ENCODE measurements at places on chromosomes 13 and 19.

DNA sequence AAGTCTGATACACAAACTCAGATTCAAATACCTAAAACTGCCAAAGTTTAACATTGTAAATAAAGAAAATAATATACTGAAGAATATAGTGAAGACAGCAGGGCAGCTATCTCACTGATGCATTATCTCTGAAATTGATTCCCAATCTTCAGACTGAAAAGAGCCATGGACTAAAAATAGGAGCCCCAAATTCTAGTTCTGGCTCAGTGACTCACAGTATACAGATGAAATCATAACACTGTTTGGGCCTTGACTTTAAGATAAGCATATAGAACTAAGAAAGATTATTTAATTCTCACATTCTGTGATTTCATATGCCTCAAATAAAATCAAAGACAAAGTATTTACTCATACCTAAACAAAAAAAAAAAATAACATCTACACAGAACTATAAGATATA is 53.9 kb downstream of the RBM26 start:
- no peak for DNase-seq

GRCh38 chr13:60583911-60584753 is 187.1 kb downstream of the TDRD3 start:
- DNase-seq: no peak

DNA sequence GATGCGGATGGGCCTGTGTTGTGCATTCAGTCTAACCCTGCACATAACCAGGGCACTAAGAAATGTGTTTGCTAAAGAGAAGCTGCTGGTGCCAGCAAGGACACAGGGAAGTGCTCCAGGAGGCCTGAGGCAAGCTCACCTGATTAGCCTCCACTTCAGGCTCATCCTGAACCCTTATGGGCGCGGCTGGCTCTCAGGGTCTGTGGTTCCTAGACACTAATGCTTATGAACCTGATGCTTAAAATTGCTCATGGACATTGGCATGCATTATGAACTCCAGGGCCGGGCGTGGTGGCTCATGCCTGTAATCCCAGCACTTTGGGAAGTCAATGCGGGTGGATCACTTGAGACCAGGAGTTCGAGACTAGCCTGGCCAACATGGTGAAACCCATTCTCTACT is 34.3 kb downstream of the SERP2 start:
- DNase-seq: no peak

DNA sequence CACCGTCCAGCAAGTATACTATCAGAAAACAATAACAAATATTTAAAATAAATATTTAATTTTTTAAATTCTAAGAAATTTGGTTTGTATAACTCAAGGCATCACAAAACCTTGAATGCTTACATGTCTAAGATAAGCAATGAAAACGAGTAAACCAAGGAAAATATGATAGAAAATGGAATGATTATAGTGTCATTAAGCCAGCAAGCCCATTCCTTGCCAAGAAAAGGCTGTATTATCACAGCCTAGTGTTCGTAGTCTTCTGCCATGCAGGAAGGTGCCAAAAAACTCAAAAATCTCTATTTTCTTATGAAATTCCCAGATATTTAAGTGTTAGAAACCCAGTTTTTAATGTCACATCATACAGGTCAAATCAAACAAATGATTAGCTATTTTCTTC is 136.4 kb downstream of the STOML3 start:
- DNase-seq: no peak

DNA sequence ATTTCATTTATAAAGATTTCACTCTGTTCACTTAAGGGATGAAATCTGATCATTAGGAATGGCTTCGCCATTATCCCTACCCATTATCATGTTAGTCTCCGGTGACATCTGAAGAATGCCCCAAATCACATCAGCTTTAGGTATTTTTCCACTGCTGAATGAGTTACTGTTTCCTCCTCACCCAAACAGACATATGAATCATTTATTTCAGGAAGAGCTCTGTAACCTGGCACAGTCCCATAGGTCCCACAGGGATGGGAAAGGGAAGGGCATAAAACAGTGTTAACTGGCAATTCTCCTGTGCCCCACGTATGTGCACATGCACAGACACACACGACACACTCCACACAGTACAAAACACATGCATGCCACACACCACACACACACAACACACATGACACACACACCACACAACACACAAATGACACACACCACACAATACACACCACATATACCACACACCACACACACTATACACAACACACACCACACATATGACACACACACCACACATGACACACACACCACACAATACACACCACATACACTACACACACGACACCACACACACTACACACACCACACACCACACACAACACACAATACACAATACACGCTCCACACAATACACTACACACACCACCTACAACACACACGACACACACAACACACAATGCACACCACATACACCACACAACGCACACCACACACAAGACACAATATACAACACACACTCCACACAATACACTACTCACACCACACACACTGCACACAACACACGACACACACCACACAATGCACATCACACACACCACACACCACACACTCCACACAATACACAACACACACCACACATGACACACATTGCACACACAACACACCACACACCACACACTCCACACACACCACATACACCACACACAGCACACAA is 15.4 kb downstream of the TMEM255B start:
- no peak for DNase-seq

GRCh38 chr19:6971366-6971765 is 49.9 kb downstream of the MBD3L2B start:
- DNase-seq: no peak

- DNase-seq: no peak
Measured at GRCh38 chr13:99265821-99266426, 7.7 kb upstream of the GPR18 start.

GRCh38 chr19:29397748-29398147 is 128.0 kb upstream of the VSTM2B start:
- DNase-seq: no peak

DNA sequence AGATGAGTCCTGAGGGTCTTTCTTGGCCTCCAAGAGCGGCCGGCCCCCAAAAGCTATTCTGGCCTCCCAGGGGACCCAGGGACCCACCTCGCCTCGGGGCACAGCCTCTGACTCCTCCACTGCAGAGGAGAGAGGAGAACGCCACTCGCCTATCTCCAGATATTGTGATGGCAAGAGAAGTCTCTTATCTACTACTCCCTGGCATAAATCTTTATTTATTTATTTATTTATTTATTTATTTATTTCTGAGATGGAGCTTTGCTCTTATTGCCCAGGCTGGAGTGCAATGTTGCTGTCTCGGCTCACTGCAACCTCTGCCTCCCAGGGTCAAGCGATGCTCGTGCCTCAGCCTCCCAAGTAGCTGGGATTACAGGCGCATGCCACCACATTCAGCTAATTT is 11.0 kb downstream of the SLC7A9 start:
- no peak for DNase-seq

- no peak for DNase-seq
Measured at GRCh38 chr19:16339361-16339725, 14.7 kb downstream of the KLF2 start.

- DNase-seq: no peak
Measured at GRCh38 chr13:27774169-27774568, 18.1 kb upstream of the GSX1 start.

GRCh38 chr19:51686171-51686570 is 7.0 kb upstream of the SPACA6 start:
- DNase-seq: no peak

DNA sequence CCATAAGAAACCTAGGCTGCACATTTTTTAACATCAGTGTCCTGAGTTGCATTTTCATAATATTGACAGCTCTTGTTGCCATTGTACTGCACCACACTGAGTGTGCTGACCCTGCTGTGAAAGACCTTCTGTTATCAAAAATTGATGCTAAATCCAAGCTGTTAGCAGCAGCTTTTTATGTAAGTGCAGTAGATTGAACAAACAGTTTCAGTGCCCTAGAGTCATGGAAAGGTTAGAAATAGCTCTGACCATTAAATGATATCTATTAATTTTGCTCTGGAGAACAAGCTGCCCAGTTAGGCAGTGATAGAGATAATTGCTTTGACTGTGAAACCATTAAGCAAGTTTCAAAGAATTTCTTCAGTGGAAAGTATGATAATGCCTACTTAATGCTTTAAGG is 1289.2 kb upstream of the PCDH20 start:
- DNase-seq: no peak

DNA sequence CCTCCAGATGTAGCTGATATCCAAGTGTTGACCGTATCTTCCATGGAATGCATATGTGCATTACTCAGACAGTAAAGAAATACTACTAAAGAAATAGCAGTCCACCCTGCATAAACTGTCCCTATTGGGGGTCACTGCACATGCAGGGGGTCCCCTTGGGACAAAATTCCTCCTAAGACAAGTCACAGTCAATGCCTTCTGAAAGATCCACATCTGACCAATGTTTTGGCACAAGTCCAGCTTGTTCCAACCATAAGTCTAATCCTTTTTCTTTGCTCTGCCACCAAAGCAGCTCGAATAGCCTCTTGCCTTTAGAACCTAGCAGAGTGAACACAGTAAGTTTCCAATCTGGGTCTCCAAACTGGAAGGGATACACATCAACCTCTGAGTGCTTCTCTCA is 87.9 kb downstream of the DIAPH3 start:
- no peak for DNase-seq

DNA sequence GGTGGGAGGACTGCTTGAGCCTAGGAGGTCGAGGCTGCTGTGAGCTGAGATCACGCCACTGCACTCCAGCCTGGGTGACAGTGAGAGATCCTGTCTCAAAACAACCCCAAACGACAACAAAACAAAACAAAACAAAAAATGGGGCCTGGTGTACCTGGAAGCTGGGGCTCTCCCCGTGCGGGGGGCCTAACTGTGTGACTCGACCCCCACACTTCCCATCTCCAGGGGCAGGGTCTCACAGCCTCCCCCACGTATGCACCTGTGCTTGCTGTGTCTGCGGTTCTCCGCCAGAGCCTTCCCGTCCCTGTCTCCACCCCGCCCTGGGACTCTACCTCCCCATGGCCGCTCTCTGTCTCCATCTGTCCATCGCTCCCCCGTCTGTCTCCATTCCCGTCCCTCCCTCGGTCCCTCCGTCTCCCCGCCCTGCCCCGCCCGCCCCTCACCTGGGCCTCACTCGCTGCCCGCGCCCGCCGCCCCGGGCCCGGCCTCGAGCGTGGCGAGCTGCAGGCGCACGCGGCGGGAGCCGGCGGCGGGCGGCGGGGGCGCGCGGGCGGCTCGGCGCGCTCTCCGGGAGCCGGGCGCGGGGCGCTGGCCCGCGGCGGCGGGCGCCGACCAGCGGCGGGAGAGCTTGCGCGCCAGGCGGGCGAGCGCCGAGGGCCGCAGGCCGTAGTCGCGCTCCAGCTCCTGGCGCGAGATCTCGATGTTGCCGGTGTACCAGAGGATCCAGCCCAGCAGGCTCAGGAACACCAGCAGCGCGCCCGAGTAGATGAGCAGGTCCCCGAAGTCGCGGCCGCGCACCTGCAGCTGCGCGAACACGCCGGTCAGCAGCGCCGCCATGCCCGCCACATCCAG is 587 bp downstream of the TMEM238 start:
- no peak for DNase-seq

GRCh38 chr13:61695147-61695546 is 279.5 kb upstream of the PCDH20 start:
- no peak for DNase-seq

GRCh38 chr13:69092615-69093322 is 1014.9 kb upstream of the ATXN8OS start:
- no peak for DNase-seq

GRCh38 chr19:33219261-33219815 is 6.3 kb downstream of the SLC7A10 start:
- DNase-seq: no peak

DNA sequence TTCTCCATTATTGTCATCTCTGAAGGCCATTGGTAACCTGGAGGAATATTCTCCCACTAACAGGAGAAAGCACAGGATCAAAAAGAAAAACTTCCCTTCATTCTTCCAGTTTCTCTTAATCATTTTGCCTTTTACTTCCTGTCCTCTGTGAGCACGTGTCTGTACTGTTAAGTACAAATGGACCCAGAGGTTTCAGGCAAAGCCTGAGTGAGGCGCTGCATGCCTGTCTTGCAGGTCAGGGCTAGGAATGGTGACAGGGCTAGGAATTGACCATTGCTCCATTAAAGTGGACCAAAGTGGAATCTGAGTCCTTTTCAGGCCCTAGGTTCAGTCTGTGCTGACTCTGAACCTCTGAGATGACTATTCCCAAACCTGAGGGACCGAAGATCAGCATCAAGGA is 326.7 kb downstream of the SHISA2 start:
- DNase-seq: no peak

DNA sequence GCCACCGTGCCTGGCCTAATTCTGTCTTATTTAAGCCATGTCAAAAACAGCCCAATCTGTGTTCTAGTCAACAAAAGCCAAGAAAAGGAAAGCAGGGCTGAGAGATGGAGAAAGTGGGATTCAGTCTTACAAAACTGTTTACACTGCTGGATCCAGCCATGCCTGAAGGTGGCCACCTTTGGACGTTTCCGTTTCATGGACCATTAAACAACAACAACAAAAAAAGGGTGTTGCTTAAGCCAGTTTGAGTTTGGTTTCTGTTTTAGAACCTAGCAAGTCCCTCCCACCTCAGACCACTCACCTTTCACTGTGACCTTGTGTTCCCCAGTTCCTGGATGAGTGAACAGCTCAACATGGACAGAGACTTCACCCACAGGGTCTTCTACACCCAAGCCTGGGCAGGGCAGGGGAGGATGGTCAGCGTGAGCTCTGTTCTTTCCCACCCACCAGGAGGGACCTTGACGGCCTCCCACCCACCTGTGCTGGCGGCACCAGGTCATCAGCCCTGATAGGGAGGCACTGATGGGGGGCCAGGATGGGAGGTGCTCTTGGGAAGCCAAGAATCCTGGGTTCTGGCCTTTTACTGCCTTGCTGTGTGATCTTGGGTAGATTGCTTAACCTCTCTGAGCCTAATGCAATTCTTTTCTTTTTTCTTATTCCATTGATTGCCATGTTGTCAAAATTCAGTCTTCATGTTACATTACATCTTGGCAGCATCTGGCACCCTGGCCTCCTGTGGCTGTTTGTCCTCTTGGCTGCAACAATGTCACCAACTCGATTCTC is 56.2 kb downstream of the COLGALT1 start:
- no peak for DNase-seq

- DNase-seq: no peak
Measured at GRCh38 chr13:31949486-31949885, 82.1 kb upstream of the FRY start.

- DNase-seq: no peak
Measured at GRCh38 chr19:36819130-36819630, 19.0 kb downstream of the ZNF790 start.

DNA sequence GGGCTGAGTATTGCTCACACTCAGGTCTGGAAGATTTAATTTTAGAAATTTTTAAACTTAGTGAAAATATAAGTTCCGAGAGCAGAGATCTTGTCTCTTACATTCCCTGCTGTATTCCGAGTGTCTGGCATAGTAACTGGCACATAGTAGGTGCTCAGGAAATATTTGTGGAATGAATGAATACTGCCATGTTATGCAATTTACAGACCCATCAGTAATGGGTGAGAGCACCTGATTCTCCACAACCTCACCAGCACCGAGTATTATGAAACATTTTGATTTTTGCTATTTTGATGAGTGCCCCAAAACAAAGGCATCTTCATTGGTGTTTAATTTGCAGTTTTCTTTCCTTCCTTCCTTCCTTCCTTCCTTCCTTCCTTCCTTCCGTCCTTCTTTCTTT is 15.8 kb upstream of the CLASRP start:
- DNase-seq: no peak

Data from cortex of kidney (tissue), 1 donor.